ENCODE measurements at places on chromosomes 4 and X.

- DNase-seq: no peak
These were observed 639.6 kb downstream of the IQCM start for GRCh38 chr4:149176039-149176438.

- DNase-seq: no peak
These were observed 236.2 kb downstream of the FRAS1 start for GRCh38 chr4:78293348-78293747.

DNA sequence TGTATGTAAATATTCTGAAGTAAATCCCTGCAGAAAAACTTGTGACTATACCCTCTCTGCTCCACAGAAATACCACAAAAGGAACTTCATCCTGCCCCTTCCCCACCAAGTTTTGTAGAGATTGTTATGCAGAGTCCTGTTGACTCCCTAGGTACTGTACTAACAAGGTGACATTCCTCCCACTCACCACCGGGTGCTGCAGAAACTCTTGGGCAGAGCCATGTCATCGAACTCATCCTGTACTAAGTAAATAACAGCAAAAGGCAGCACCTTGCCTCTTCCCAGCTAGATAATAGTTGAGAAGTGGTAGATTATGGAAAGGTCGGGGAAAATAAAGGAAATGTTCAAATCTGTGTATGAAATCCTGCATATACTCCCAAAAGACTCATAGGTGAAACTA is 233.3 kb downstream of the STPG2 start:
- DNase-seq: no peak

DNA sequence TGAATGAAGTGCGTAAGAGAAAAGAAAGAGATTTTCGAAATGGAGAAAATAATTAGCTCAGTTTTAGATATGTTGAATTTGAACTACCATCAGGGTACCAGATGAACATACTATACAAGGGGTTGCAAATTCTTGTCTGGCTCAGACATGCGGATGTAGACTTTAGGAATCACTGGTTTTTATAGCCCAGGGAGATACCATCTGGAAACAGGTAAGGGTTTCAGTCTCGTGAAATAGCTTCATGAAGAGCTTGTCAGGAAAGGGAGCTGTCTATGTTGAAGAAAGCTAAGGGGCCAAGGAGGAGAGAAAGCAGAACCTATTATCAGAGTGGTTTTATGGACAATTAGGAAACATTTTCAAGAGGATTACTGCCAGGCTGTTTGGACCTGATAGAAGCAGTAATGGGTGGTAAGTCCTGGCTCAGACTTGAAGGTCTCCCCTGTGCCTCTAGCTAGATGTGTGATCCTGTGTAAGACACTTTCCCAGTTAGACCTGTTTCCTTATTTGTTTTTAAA is 6.7 kb downstream of the RAB9A start:
- DNase-seq: no peak

DNA sequence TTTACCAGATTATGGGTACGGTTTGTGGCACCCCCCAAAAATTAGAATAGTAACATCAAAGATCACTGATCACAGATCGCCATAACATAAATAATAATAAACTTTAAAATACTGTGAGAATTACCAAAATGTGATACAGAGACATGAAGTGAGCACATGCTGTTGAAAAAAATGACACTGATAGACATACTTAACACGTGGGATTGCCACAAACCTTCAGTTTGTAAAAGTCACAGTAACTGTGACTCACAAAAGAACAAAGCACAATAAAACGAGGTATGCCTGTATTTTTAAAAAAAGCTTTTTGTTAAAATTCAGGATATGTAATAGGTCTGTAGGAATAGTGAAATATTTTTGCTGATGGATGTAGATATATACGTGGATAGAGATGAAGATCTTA is 93.4 kb downstream of the TET2 start:
- DNase-seq: no peak

GRCh38 chr4:69860052-69860451 is at the start of gene SULT1E1:
Gene SULT1E1 (minus strand): TSS chr4:69860145. CDS start chr4:69857644, 2,501 bp downstream.
- no peak for DNase-seq

Data from HuH-7.5 (cell line).